Neuronal stem cell (in vitro differentiated cells): ENCODE measurements at places on chromosomes 12 and 14.

GRCh38 chr12:106753526-106753925 lies 21.0 kb upstream of the RIC8B start:
- no peak for DNase-seq

DNA sequence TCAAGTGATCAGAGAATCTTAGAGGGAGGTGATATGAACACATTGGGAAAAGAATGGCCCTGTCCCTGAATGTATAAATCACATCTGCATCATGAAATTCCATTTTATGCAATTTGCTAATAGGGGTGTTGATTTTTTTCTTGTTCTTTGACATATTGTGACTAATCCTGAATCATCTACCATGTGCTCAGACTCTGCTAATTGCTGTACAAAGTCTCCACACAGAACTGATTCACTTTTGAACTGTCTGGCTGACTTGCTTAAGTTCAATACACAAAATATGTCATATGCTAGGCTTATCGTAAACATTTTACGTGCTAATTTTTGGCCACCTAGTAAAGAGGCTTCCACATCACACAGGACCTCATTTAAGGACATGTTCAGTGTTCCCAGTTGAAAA lies 2.6 kb downstream of the TMEM132D start:
- no peak for DNase-seq

DNA sequence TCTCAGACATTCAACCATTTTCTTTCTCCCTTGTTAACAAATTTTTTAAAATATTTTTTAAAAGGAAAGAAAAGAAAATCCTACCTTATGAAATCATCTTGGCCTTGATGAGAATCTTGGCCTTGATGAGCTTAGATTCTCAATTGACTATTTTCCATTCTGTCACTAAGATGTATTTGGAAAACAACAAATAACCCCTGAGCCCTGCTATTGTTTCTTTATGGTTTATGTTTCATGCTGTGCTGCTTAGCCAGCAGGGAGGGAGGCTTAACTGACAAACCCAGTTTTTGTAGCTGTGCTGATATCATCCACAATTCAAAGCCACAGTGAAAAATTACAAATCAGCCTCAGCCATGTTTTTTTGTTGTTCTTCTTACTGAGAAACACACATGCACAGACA lies 404.1 kb downstream of the RAD51B start:
- DNase-seq = no peak

DNA sequence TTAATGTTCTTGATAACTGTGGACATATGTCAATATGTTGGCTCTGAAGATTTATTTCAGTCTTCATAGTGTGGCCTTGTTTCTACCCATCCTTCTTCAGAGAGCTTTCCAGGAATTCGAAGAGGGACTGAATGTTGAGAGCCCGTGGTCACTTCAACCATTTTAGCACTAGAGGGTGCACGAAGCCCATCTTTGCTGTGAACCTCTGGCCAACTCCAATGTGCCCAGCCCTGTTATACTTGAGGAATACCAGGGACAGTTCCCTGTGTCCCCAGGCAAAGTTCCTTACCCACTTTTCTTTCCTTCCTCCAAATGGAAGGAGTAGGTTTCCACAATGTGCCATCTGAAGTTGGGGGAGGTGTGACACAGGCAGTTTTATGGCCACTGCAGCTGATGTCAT lies 603.5 kb downstream of the RPL10L start:
- peak; percentile 33 for DNase-seq

GRCh38 chr14:98974113-98974512 lies 297.9 kb downstream of the BCL11B start:
- no peak for DNase-seq

- DNase-seq = no peak
Measured at GRCh38 chr14:77170045-77170444, 11.6 kb upstream of the TMEM63C start.

DNA sequence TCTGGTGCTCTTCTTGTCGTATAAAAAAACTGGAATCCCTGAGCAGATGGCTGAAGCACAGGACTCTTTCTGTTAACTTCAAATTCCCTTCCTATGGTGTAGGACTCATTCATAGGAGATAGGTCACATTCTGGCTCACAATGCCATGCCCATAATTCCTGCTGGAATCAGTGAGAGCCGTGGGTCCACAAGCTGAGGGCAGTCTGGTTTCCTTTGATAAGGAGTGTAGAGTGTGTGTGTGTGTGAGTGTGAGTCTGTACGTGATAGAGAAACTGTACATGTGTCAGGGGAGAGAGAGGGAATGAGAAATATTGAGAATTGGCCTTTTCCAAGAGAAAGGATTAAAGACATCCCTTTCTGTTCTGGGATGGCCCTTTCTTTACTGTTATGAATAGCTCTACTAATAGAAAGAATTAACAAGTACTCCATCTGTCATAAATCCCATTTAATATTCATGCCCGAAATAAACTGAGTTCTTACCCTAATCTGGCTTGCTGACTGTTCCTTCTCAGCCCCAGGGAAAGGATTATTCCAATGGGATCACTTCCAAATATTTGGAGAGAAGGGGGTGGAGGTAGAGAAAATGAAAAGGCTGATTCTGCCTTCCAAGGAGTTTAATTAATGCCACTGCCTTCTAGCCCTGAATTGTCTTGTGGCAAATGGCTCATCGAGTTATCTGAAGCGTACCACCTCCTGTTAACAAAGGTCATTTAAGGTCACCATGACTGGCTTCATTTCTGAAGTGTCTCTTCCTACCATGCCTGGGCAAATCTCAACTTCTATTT lies 79.0 kb downstream of the TMX1 start:
- no peak for DNase-seq

DNA sequence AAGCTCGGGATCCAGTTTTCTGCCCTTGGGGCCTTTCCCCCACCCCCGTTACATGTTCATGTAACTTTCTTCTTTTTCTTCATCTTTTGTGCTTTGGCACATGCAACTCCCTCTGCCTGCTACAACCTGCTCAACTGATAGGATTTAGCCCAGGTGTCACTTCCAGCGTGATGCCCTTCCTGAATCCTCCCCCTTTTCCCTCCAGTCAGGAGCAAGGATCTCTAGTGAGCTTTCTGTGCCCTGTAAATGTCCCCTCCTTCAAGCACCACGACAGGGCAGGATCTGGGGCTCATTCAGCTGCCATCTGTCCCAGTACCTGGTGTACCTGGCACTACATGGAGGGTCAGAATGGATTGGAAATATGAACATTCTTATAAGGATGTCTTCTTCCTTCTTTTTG lies 15.3 kb downstream of the PELI2 start:
- DNase-seq = no peak

- DNase-seq = no peak
Measured at GRCh38 chr12:43210485-43211192, 341.4 kb downstream of the ADAMTS20 start.

- DNase-seq = peak; percentile 27
Measured at GRCh38 chr12:92107621-92108131, 38.0 kb downstream of the BTG1 start.

GRCh38 chr14:61438860-61439765 lies 117.7 kb downstream of the PRKCH start:
- DNase-seq = peak; percentile 12

GRCh38 chr14:33062881-33063280 lies 124.2 kb downstream of the NPAS3 start:
- no peak for DNase-seq

DNA sequence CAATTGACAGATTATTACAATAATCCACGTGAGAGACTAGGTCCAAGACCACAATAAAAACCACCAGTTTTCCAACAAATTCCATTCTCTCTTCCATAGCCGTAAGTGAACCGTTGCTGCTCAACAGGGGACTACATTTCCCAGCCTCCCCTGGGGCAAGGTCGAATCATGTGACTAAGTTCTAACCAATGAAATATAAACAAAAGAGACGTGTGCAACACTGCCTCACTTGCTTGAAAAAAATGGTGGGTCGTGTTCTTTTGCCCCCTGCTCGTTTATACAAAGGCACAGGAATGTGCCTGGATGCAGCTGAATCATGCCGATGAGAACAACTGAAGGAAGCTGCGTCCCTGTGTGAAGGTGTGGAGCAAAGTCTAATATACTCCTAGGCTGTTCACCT lies 51.1 kb downstream of the HSPB8 start:
- peak; percentile 71 for DNase-seq
